ENCODE measurements at places on chromosomes 1 and 21. TPM values are rescaled to one million over a fixed set of nuclear protein-coding genes. Genes with fewer than 3 reads are reported as not detected.

UQCRH gene
- 157 TPM for total RNA-seq

GRCh38 chr1:224168859-224169380 lies 14.1 kb upstream of the DEGS1 start:
- no peak for DNase-seq

GRCh38 chr1:59020151-59020997 lies 236.5 kb upstream of the JUN start:
- DNase-seq = peak; percentile 54

- no peak for DNase-seq
Observed at GRCh38 chr21:45945066-45945867, 36.3 kb upstream of the COL6A1 start.

GRCh38 chr1:55813618-55814017 lies 598.5 kb upstream of the USP24 start:
- DNase-seq = no peak

AIM2 gene
- 2.4 TPM for total RNA-seq

GRCh38 chr1:24939040-24939674 lies 9.1 kb upstream of the RUNX3 start:
- DNase-seq = no peak

ADAMTS5 gene
- total RNA-seq = 5.6 TPM

DDX59 gene
- total RNA-seq = 19.6 TPM

GRCh38 chr21:37862536-37862935 lies 53.7 kb downstream of the KCNJ6 start:
- DNase-seq = no peak

SMCP gene
- not detected for total RNA-seq

LRRC38 gene
- total RNA-seq = not detected

OR10J1 gene
- total RNA-seq = not detected

- DNase-seq = no peak
Observed at GRCh38 chr1:217953922-217954321, 322.8 kb downstream of the SPATA17 start.

GBP2 gene
- total RNA-seq = 48.8 TPM

GRCh38 chr1:220137019-220137786 lies 43.3 kb downstream of the IARS2 start:
- no peak for DNase-seq

- no peak for DNase-seq
Observed at GRCh38 chr21:42460391-42461184, 35.4 kb downstream of the RSPH1 start.

RAB42 gene
- 7.0 TPM for total RNA-seq

GRCh38 chr1:55039342-55040082 lies at the start of gene PCSK9:
TSS of gene PCSK9 (plus strand) at chr1:55039548. CDS start at chr1:55039838, 290 bp downstream.
- DNase-seq = peak; percentile 71

DNA sequence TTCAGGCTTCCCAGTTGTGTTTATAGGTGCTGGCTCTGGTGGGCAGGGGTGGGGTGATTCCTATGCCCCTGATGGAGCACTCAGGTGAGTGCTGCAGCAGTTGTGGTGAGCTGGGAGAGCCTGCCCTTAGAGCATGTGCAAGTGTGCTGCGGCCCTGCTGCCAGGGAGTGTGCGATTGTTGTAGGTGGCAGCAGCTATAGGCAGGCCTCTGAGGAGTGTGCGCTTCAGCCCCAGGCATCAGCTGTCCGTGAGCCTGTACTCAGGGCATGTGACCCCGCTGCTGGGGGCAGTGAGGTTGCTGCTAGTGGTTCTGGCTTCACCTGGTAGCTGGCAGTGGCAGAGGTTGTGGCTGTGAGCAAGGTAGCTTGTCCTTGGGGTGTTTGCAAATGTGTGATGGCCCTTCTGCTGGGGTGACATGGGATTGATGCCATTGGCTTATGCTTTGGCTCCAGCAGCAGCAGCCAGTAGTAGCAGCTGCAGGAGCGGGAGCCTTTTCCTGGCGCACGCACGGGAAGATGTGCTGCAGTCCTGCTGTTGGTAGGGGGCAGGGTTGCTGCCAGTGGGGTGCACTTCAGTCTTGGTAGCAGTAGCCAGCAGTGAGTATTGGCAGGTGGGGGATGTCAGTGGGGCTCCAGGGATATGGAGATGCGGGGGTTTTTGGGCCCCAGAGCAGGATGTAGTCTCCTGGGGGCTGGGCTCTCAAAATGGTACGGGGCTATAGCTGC lies 37.7 kb downstream of the SYCP1 start:
- DNase-seq = no peak

DNA sequence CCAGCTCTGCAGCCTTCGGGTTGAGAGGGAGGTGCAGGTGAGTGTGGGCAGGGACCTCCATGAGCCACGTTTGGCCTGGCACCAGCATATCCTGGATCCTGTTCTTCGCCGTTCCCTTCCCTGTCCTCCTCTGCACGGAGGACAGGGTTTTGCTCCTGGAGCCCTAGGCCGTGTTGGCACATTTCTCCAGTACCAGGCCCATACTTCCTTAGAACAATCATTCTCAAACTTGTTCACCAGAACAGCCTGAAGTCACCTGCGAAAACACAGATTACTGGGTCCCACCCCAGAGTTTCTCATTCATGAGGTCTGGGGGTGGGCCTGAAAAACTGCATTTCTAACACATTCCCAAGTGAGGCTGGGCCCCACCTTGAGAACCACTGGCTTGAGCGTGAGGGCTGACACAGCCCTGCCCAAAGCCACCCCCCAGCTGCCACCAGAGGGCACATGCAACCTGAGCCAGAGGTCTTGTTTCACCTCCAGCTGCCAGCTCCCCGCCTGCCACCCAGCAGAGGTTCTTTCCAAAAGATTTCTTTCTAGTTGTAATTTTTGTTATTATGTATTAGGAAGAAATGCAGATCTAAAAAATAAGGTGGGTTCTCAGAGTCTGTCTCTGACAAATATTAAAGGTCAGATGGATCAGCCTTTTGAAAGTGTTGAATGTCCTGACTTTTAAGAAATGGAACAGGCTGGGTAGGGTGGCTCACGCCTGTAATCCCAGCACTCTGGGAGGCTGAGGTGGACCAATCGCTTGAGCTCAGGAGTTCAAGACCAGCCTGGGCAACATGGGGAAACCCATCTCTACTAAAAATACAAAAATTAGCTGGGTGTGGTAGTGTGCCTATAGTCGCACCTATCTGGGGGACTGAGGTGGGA lies 39.6 kb upstream of the LDLRAP1 start:
- DNase-seq = peak; percentile 76

DNA sequence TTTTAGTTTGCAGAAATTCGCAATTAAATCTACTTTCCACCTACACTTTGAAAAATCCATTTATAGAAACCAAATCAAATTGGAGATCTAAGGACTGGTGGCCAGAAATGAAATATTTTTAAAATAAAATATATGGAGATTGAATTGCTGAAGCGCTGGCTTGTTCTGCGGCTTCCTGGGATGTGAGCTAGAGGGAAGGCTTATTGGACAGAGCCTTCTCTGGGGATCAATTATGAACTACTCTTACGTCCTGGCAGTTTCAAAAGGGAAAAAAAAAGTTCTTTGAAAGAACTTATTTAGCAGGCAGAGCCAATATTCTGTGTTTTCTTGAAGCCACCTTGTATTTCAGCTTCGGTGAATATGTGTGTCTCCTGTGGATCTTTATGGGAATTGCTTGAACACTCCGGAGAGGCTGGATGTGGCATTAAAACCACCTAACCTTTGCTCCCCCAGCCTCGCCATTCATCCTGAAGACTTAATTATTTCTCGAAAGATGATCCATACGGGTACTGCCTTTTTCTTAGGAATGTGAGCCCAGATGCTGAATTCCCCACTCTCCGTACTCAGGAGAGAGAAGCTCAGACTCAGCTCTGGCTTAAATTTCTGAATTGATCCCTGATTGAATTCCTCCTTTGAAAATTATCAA lies 478.9 kb upstream of the VAMP3 start:
- DNase-seq = no peak

GJB5 gene
- not detected for total RNA-seq

DNA sequence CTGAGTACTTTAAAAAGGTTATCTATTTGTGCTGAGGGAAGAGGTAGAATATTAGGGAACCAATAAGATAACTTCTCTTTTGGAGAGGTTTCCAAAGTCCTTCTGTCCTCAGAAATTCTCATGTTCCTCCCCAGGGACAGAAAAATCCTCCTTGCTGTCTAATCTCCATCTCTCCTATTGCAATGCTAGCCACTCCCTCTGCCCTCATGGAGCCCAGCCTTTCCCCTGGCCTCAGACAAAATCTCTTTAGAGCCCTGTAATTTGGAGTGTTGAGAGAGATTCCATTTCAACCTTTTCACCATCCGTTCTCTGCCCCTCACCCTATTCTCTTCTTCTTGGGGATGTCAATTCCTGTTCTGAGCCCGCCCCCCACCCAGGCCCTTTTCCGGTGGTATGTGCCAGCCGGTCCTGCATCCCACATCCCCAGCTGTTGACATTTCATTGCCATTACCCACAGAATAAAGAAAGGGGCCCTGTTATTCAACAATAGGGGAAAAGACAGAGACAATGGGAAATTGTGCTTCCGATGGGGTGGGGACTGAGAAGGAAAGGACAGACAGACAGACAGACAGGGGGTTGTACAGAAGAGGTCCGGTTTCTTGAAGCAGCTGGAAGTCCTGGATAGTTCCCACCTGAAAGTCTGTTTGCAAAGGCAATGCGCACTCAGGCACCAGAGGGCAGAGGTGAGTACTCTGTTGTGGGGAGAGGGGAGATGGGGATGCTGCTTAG lies at the start of gene HAPLN2:
Gene HAPLN2 (plus strand): TSS at position 563 of the 729 bp plus-strand sequence. CDS start 4,076 bp downstream, outside the sequence.
- no peak for DNase-seq

DNA sequence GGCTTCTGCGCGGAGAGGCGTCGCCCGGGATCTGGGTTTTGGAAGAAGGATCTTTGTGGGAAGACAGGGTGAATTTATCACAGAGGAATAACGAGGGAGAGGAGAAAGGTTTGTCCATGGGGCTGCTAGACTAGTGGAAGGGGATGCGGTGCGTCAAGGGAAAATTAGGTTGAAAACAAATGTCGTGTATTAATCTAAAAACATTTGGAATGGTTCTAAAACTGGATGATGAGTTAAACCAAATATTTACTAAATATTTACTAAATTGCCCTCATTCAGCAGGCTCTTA lies 647 bp downstream of the RO60 start:
- DNase-seq = no peak

DPT gene
- 18.6 TPM for total RNA-seq

DNA sequence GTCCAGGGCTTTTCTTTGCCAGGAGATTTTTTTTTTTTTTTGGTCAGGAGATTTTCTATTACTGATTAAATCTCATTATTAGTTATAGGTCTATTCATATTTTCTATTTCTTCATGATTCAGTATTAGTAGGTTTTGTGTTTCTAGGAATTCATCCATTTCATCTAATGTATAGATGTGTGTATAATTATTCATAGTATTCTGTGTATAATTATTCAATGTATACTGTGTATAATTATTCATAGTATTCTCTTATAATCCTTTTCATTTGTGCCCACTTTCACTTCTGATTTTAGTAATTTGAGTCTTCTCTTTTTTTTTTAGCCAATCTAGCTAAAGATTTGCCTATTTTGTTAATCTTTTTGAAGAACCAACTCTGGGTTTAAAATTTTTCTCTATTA lies 12.3 kb upstream of the PNRC2 start:
- DNase-seq = no peak

ANGPTL1 gene
- 12.3 TPM for total RNA-seq

- DNase-seq = no peak
Observed at GRCh38 chr21:15793550-15794235, 63.9 kb downstream of the USP25 start.

DNA sequence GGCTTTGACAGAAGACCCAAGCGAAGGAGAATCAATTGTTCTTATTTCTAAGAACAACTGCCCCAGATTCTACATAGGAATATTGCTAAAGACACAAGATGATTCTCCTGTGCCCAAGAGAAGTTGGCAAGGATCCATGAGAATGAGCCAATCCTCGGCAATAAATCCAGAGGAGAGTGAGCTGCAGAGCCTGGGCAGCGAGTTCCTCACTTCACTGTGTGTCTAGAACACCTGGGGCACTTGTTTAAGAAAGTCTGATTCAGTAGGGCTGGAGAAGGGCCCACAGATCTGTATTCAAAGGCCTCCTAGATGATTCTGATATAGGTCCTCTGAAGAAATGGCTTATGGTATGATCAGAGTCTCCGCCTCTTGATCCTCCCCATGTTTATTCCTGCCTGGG lies 31.8 kb downstream of the GADD45A start:
- DNase-seq = no peak

RRP1B gene
- total RNA-seq = 18.1 TPM

DNA sequence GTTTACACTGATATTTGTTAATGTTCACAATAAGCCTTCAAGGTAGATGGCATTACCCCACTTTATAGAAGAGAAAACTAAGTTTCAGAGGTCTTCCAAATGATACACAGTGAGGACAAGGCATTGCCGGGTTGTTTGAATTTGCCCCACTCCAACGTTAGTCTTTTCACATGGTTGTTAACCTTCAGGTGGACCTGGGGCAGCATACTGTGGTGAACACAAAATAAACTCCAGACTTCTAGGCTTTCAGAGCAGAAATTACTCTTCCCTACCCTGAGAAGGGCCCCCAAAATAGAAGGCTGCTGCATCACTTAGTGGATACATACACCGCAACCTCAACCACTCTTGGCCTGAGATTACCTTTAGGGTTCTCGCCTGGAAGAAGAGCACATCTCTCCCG lies 3.4 kb upstream of the KHDRBS1 start:
- DNase-seq = no peak

PRDM15 gene
- total RNA-seq = 6.6 TPM

DNA sequence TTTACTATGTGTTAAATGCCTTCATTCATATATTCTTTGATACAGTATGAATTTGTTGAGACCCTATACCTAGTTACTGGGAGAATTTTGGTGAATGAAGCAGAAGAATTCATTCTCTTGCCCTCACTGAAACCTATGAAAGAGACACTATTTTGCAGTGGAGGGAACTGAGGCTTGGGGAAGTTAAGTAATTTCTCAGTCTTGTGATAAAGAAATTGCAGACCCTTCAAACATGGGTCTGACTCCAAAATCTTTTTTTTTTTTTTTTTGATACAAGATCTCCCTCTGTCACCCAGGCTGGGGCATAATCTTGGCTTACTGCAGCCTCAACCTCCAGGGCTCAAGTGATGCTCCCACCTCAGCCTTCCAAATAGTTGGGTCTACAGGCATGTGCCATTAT lies 132.1 kb downstream of the DNM3 start:
- DNase-seq = no peak

- peak; percentile 40 for DNase-seq
Observed at GRCh38 chr21:44986471-44987291, 46.9 kb downstream of the SLX9 start.
